ENCODE measurements at places on chromosomes 2 and 18.

- DNase-seq: peak; percentile 48
Measured at GRCh38 chr2:75466708-75467311, 93.9 kb downstream of the EVA1A start.

GRCh38 chr2:73503992-73504570 lies 118.4 kb downstream of the ALMS1 start:
- DNase-seq: no peak

GRCh38 chr2:69366-70344 lies 23.4 kb upstream of the FAM110C start:
- no peak for DNase-seq

DNA sequence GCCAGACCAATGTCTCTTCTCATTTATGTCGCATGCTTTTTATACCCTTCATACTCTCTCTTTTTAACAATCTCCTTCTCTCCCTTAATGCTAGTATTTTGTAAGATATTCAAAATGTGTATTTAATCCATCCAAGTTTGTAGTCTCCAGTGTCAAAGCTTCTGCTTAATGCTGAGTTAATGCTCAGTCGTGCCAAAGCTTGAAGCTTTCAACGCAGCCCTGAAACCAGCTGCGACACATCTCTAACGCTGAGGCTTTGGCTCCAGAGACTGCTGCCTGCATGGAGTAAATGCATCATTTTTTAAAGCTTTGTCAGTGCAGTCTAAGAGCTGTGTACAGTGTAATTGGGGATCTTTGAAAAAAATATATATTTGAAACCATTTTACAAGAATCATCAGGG lies 2108.8 kb upstream of the PIK3C3 start:
- no peak for DNase-seq

GRCh38 chr2:127078666-127079270 lies 28.2 kb downstream of the BIN1 start:
- DNase-seq: no peak

DNA sequence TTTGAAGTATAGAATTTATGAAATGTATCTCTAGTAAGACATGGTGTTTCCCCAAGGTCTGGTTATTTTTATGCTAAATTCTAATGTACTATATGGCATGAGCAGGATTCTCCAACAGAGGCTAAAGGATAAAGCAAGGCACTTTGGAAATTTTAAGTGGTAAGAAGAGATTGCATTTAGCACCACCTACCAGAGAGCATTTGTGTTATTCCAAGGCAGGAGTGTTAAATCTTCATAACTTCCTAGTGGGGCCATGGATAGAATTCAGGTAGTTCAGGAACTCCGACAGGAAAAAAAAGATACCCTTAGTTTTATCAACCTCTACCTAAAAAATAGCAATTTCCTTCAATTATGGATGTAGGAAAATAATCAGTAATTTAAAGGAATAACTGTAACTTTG lies 497.4 kb upstream of the CRIM1 start:
- DNase-seq: no peak

GRCh38 chr18:58638441-58638840 lies 9.6 kb upstream of the ALPK2 start:
- DNase-seq: peak; percentile 49

- peak; percentile 91 for DNase-seq
Measured at GRCh38 chr2:25586726-25587144, 86.6 kb downstream of the DTNB start.

DNA sequence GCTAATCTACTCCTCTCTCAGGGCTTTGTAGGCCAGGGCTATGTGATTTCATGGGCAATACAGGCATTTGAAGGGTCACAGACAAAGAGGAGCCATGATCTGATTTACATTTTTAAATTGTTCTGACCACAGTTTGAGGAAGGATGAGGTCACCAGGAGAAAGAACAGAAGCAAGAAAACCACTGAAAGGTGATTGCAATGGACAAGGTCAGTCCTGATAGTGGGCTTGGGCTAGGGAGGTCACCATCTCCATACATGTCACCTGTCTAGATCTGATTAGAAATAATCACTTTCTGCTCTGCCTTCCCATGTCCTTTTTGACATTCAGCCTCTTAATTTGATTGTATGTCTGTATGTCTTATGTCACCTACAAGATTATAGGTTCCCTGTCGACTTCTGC lies 248.9 kb upstream of the CWC22 start:
- no peak for DNase-seq

DNA sequence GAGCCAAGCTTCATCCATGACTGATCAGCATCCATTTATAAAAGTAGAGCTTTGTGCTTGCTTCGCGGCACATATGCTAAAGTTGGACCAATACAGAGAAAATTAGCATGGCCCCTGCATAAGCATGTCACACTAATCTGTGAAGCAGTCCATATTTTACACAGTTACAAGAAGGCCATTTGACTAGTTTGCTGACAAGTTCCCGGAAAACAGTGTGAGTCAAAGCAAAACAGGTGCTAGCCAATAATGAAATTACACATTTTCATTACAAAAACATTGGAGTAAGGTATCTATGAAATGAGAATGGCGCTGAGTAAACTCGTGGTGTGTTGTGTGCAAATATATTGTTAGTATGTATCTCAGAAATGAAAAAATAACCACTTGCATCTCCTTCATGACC lies 4.7 kb downstream of the ANKRD62 start:
- DNase-seq: peak; percentile 65

DNA sequence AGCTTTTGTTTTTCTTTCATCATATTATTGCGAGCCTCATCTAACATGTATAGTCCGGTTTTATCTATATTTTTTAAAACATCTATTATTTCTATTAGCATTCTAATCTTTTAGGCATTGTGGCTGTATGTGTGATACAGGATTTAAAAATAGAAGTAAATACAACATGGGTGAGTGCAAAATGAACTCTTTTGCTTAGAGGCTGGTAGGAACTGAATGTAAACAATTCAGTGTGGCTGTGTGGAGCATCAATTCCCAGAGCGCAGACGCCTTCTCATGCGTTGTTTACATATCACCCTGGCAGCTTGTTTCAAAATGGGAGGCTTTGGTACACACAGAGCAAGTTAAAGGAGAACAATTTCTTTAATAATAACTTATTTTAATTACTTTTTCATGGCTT lies 836 bp downstream of the DTNA start:
- no peak for DNase-seq

- DNase-seq: no peak
Measured at GRCh38 chr2:74371421-74371820, 8.7 kb downstream of the DCTN1 start.

DNA sequence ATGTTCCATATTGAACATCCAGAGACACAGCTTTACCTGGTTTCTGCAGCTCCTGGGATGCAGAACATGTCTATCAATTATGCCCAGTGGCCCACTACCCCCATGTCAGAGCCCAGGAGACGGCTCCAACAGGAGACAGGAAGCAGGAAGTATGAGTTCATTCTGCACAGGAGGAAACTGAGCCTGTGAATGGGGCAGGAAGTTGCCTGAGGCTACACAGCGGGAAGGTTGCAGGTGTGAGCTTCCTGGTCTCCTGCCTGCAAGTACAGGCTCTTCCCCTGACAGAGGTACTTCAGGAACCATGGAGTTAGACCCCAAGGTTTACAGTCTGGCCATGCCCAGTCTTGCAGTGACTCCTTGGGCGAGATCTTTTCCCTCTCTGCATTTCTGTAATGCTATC lies 2.8 kb upstream of the BOK start:
- DNase-seq: no peak

- no peak for DNase-seq
Measured at GRCh38 chr2:28172114-28172898, 220.4 kb upstream of the FOSL2 start.

- DNase-seq: no peak
Measured at GRCh38 chr2:234994438-234995321, 42.9 kb downstream of the SH3BP4 start.

- DNase-seq: no peak
Measured at GRCh38 chr18:9695605-9696004, 12.5 kb upstream of the RAB31 start.

DNA sequence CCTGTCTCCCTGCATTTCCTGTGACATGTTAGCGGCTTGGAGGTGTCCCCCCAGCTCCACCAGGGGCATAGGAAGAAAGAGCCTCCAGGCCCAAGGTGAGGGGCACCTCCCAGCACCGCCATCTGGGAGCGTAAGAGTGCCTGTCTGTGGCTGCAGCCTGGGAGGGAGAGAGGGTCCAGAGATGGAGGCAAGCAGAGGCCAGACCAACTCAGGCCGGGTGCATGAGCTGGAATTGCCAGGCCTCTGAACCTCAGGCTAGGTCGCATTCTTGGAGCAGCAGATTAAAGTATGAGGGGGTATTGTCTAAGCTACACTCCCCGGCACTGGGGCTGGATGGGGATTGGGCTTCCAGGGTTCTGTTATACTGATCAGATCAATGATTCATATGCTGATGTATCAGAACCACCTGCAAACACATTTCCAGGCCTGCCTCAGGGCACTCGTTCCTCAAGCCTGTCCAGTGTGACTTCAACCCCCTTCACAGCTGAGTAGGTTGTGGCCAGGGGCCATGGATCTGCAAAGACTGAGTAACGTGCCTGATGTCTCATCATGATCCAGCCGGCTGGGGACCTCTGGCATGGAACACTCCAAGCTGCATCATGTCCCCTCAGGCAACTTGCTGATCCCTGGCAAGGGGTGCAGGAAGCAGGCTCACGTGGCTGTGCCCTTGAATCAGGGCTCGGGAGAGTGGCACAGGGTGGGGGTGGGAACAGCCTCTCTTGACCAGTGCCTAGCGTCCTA lies 73.2 kb downstream of the HS1BP3 start:
- DNase-seq: no peak
